ENCODE measurements at places on chromosomes 7 and 10. TPM values are rescaled to one million over a fixed set of nuclear protein-coding genes. Genes with fewer than 3 reads are reported as not detected.

GRCh38 chr7:105387508-105388355, 989 bp downstream of the SRPK2 start:
- DNase-seq, result peak; percentile 69

- no peak for DNase-seq
Observed at GRCh38 chr7:124764847-124765400, 668 bp downstream of the GPR37 start.

Gene SMARCD3
- 50.7 TPM for total RNA-seq

- DNase-seq, result no peak
Observed at GRCh38 chr7:90833443-90833842, 237.3 kb downstream of the CDK14 start.

DNA sequence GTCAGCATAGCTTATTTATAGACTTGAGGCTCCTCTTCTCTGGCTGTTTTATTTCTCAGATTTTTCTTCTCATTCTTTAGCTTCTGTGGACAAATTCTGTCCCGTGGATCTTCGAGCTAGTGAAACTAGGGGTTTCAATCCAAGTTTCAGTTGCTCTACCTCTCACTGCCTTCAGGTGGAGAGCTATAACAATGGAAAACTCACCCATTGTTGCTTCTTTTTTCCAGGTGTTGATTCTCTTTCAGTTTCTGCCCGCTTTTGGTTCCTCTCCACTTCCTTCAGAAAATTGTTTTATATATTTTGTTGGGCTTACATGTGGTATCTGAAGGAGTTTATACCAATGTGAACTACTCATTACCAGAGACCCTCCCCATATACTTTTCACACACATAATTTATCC, 266.1 kb downstream of the TCF7L2 start:
- no peak for DNase-seq

Gene OLAH
- 2.1 TPM for total RNA-seq

GRCh38 chr7:99184532-99185218, 23.2 kb downstream of the KPNA7 start:
- DNase-seq, result no peak

DNA sequence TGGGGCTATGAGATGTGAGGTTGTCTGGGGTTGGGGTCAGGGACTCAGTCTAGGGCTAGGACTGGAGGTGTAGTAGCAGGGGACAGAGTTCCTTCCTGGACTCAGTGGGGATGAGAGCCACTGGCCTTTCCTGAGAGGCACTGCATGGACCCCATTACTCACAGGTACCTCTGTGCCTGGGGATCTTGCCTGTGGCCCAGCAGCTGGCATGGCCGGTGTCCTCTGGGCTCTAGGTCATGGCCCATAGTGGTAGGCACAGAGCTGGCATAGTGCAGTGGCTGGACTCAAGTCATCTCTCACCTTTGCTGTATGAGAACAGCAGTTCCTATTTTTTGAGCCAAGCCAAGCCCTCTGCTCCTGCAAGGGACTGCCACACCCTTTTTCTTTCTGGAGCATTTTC, 51.9 kb downstream of the NEURL1 start:
- no peak for DNase-seq

Gene LIPM
- total RNA-seq, result not detected

GRCh38 chr7:26370011-26370410, 78.3 kb downstream of the SNX10 start:
- DNase-seq, result no peak

Gene NACAD
- total RNA-seq, result 12.0 TPM

DNA sequence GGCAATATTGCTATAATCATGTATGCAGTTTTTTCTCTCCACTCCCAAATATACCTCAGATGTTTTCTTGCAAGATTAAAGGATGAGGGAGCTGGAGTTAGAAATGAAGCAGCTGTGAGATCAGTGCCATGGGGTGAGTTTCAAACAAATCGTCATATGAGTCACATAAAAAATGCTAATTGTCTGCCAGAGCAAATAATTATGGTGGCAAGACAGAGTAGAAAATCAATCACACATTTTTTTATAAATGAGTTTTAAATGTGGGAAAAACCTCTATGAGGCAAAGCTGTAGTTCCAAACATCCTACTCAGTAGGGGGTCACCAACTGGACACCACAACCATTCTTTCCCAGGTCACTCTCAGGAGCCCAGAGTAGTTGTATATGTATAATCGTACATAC, 55.3 kb downstream of the CH25H start:
- DNase-seq, result no peak

DNA sequence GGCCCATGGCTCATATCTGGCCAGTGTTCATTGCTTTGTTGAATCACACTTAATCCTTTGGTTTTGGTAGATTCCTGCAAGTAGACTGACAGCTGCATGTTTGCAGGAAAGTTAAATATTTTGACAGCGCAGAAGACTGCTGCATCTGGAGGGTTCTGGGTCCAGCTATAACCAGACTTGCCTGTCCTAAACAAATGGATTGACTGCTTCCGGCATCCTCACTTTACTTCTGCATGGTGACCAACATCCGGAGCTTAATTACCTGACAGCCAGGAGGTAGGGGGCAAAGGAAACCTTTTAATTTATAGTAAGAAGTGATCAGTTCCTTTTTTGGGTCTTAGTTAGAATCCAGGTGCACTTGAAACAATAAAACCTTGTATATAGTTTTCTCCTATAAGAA, 263.3 kb downstream of the SNX10 start:
- no peak for DNase-seq

GRCh38 chr10:117460846-117461765, 81.4 kb upstream of the EMX2 start:
- no peak for DNase-seq

Gene SYCE1
- 0.22 TPM for total RNA-seq

Gene CFAP58
- total RNA-seq, result 0.67 TPM

DNA sequence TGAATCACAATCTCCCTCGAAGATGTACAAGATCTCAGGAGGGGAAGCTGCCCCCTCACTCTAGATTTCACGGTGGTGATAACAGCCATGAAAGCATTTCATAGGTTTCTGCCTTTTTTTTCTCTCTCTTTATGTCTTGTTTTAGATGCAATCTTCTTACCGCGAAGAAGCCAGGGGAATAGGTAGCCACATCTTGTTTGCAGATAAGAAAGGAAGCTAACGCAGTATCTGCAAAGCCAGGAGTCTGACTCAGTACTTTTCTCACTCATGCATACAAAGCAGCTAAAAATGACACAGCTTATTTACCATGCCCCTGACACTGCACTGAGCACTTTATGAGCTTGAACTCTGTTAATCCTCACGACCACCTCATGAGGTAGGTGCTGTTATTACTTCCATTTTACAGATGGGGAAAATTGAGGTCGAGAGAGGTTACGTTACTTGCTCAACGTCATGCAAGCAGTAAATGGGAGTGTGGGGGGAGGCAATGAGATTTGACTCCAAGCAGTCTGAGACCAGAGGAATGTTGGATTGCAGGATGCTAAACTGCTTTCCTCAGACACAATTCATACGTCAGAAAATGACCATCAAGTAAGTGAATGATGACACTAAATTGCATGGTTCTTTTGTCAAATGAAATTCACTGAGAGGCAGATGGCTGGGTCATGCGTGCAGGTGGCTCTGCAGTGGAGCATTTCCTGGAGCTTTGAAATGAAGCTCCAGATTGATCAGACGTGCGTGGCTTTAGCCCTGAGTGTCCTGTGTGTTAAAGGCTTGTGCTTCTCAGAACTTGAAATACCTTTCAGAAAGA, 3.3 kb downstream of the MAP3K8 start:
- DNase-seq, result no peak

- DNase-seq, result no peak
Observed at GRCh38 chr7:155576416-155576815, 30.1 kb upstream of the CNPY1 start.

DNA sequence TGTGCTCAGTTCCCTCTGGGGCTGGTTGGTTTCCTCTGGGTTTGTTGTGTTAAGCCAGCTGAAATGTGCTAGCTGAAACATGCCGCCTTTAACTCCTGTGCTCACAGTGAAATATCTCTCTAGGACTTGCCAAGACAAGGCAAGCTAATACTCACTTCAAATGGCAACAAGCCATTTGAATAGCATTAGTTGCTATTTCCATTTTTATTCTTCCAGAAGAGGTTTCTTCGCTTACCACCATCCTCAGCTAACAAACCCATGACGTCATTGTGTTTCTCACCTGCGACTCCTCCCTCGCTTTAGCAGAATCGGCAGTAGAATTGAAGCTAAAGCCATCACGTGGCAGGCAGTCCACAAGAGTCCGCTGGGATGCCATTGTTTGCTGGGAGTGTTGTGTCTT, 61.3 kb downstream of the ZNF22 start:
- DNase-seq, result no peak

- DNase-seq, result no peak
Observed at GRCh38 chr10:58756130-58756719, 243.6 kb downstream of the BICC1 start.

DNA sequence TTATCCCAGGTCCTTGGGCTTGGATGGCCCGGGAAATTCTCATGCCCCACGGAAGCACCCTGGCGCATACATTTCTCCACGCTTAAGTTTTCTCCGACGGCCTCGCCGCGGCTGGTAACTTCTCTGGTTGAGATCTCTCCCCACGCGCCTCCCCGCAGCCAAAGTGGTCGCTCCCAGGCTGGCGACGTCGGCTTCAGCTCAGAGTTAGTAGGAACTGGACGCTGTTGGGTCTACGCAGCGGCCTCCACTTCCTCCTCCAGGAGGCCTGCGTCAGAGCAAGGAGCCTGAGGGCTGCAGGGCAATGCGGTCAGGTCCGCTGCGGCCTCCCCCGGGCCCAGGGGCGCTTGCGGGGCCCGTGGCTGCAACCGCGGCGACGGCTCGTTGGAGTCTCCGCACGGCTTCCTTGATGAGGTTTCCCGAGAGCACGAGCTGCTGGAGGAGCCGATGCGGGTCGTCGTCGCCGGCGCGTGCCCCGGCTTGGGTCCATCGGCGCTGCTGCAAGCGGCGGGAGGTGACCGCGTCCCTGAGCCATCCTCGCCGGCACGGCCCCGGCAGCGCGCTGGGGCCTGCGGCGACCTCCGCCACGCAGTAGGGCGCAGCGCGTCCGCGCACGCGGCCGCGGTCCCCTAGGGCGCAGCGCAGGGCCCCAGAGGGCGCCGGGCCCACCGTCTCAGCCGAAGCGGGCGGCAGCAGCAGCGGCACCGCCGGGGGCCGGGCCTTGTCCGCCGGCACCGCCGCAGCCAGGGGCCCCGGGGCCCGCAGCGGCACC, 744 bp downstream of the FRAT2 start:
- peak; percentile 64 for DNase-seq

- no peak for DNase-seq
Observed at GRCh38 chr7:107233174-107233573, 64.4 kb downstream of the HBP1 start.

- DNase-seq, result no peak
Observed at GRCh38 chr10:79127151-79127961, 58.6 kb downstream of the ZMIZ1 start.

- no peak for DNase-seq
Observed at GRCh38 chr10:5951167-5951711, 26.1 kb downstream of the IL15RA start.

Gene OPALIN
- not detected for total RNA-seq

DNA sequence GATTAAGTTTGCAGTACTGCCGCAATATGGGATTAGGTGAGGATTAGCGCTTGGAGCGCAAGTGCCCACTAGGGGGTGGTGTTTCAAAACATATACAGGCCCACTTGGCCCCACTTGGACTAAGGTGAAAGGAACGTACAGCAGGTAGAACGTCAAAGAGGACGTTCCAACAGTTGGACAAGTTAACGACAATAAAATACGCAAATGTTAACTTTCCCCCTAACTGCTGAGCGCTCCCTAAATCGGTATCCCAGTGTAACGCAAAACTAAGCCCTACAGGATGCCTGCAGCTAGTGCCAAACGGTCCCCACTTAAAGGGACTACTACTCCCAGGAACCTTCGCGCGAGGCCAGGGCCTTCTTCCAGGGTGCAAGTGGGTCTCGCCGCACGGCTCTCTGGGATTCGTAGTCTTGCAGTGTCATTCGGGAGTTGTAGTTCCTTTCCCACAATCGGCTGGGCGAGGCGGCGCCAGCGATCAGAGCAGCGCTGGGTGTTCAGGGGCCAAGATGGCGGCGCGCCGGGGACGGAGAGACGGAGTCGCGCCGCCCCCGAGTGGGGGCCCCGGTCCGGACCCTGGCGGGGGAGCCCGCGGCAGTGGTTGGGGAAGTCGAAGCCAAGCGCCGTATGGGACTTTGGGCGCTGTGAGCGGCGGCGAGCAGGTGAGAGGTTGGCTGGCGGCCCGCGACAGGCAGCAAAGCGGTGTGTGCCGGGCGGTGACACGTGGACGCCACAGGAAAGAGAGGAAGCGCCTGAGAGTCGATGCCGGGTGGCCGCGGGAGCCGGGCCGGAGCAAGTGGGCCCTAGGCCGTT, at the start of gene PPRC1:
Gene PPRC1, plus strand, starts transcription at position 478 of the 810 bp plus-strand sequence. Its CDS starts 29 bp downstream, at position 507.
- peak; percentile 97 for DNase-seq

DNA sequence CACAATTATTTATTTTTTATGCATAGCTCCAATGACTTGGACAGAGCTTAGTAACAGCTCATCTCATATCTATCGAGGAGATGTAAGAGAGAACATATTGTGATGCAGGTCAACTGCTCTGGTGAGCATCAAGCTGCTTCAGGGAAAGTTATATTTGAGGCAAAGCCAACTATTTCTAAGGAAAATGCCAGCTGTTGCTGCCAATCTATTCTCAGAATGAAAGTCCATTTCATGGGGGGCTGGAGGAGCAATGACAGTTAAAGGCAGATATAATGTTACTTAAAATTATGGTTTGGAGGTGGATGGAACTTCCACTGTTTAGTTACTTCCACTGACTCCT, 424.8 kb downstream of the KIF20B start:
- no peak for DNase-seq

Gene RBP4
- 42.7 TPM for total RNA-seq

Gene CH25H
- total RNA-seq, result 8.8 TPM

DNA sequence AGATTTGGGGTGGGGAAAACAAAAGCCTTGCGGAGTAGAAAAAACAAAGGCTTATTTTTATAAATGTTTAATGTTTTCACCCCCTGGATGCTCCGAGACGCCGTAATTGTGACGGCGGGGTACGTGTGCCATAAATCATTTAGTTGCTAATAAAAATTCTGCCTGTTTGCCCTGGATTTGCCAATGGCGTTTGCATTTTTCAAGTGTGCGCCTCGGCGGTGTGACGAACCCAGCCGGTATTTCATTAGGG, 2.5 kb upstream of the TNRC18 start:
- no peak for DNase-seq

Gene PSD
- 1.9 TPM for total RNA-seq

DNA sequence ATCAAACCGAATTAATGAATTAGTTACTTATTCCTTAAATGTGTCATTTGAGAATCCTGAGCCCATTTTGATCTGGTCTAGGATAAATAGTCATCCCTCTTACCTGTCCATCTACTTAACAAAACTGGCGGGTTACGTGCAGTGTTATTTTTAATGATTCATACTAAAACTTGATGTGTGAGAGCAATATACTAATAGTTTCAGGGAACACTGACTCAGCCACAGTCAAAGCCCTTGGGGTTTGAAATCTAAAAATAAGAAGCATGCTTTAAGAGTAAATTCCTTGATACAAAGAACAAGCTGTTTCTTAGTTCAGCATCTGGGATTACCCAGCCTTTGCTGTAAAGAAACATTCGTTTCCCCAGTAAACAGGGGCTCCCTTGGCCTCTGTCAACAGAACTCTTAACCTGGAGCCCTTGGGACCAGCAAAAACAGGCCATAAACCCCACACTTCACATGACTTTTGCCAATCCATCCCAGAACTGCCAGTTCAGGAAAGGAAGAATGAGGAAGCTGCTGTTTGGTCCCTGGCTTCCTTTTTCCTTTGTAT, 370.6 kb upstream of the IGFBP3 start:
- no peak for DNase-seq
